Hepatocyte (in vitro differentiated cells): ENCODE measurements at places on chromosomes 3 and 15.

GRCh38 chr3:57132674-57133073, 32.5 kb downstream of the IL17RD start:
- DNase-seq = no peak

GRCh38 chr3:123774474-123774873, 109.7 kb downstream of the MYLK start:
- DNase-seq = no peak

- no peak for DNase-seq
Observed at GRCh38 chr3:191649626-191650025, 188.7 kb downstream of the PYDC2 start.

DNA sequence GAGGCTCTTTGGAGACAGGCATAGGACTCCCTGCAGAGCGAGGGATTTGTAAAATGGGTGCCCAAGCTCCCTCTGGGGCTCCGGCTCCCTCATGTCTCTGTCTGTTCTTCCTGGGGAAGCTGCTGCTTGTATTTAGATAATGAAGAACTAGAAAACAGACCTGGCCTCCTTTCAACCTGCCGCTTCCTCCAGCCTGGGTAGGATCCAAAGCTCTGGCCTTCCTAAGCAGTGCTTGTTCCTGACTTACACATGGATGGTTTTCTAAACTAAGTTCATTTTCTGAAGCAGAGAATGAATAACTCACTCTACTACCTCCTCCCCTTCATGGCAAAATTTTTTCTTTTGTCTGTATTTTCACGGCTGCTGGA, 36.9 kb upstream of the MYZAP start:
- no peak for DNase-seq

DNA sequence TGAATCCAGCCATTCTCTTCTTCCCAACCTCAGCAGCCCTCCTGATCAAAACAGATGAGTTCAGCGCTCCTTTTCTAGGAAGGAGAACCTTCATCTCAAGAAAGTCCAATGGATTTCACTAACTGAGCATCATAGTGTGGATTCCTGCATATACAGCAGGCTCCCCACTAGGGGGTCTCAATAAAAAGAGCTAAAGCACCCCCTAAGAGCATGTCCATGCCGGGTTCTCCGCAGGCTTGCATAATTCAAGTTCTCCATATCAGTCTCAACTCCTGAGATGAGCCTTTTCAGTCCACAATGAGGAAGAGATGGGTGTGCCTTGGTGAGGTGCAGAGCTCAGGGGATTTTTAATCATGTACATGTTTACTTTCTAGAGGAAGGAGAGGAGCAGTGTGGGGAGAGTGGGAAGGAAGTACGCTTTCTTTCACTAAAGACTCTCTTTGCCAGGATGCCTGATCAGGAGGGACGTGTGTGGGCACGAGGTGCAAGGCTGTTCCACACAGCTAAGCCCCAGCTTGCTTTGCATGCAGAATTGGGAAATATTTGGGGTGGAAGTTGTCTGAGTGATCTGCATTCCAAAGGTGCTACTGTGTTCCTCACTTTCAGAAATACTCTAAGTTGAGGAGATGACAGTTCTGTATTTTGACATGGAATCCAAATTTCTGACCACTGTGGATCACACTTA, 563.5 kb downstream of the OCA2 start:
- DNase-seq = no peak

GRCh38 chr3:108338901-108339545, 42.7 kb downstream of the HHLA2 start:
- DNase-seq = no peak

DNA sequence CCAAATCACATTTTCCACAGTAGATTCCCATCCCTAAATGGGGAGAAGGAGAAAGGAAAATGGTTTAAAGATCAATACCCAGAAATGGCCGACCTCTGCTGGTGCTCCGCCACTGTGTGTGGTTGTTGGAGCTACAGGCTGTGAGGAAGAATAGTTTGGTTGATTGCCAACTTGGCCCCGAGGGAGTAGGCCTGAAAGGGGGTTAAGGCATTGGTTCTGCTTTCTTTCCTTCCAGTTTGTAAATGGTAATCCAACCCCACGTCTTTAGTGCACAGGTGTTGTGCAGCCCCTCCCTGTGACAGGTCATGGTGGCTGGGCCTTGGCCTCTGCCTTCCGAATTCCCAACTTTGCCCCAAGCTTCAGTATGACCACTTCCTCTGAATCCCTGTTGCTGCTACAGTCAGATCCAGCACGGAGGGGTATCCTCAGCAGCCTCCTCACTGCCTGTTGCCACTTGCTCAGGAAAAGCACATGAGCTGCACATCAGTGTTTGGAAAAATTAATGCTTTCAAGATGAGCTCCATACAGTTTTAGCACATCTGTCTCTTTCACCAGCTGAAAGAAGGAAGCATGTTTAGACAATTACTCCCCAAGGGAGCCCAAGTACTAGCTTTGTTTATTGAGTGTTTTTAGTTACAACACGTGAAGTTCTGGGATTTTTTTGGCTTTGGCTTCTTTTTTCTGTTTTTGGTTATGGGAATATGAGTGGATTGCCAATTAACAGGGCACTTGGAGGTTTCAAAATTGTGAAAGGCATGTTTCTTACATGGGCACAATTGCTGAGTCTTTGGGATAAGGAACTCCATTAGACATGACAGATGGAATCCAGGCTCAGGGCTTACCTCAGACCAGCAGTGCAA, 92.3 kb upstream of the ROPN1 start:
- DNase-seq = peak; percentile 28

DNA sequence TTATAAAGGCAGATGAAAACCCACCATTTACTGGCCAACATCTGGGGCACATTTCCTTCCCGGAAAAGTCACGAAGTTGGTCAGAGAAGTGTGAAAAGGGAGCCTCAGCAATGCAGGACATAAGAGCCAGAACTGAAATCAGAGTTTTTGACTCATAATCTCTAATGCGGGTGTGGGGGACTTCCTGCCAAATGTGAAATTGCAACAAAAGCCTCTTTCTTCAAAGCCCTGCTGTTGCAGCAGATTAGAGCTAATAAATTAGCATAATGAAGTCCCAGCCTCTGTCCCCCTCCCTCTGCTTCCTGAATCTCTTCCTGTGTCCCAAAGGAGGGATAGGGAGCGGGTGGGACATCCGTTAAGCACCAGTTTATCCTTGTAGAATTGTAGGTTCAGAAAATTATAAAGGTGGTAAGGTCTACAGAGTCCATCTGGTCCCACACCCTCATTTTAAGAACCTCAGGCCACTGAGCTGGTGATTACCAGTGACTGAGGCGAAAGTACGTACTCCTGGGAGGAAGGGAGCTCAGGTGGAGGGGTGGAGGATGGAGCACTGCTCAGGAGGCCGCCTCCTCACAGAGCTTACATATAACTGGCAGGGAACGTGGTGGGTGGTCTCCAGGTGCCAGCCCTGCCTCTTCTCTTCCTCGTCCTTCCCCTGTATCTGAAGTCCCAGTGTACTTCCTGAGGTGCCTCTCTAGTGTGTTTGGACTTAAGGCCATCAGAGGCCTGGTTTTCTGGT, 35.0 kb downstream of the ST6GAL1 start:
- no peak for DNase-seq

DNA sequence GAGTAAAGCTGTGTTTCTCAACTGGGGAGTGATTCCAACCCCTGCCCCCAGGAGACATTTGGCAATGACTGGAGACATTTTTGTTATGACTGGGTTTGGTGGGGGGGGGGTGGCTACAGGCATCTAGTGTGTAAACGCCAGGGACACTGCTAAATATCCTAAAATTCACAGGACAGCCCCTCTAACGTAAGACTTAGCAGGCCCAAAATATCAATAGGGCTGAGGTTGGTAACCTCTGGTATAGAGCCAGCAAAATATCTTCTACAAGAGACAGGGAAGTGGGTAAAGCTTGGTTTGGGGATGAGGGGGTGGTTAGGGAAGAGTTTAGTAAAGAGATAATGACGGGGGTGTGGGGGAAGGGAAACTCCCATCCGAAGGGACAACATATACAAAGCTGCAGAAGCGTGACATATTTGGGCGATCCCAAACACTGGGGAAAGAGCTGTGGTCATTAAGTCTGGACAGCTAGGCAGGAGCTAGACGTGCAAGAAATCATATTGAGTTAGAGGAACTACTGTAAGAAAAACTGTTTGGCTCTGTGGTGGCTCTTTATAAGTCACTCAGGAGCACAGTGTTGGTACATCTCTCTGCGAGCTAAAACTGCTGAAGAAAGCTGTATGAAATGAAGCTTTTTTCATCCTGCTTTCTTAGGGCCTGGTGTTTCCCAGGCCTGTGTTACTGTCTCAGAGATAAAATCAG, 697 bp upstream of the TRIM69 start:
- DNase-seq = no peak

DNA sequence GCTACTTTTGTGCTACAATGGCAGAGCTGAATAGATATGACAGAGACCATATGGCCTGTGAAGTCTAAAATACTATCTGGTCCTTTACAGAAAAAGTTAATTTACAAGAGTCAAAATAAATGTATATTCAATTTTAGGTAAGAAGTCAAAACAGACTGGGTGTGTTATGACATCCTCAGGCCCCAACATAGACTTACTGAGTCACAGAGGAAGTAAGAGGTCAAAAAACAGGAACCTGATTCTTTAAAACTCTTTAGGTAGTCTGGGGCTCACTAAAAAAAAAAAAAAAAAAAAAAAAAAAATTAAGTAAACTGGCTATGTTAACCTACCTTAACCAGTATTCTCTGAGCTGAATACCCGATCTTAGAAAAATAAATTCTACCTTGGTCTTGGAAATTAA, 13.1 kb downstream of the DNAAF4 start:
- no peak for DNase-seq

DNA sequence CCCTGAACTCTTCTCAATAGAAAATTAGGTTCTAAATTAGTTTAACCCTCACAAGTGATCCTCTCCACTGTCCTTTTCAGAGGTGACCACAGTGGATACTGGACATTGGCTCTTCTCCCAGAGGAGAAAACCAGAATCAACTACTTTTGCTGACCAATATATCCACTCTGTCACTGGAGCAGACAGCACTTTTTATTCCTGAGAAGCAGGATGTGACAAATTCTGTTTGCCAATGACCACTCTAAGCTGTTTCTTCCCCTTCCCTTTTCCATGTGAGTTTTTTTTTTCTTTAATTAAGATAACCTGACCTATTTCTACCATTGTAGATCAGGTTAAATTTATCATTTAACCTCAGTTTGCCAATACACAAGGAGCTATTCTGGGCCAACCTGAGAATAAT, 79.7 kb upstream of the ZNF280D start:
- no peak for DNase-seq

DNA sequence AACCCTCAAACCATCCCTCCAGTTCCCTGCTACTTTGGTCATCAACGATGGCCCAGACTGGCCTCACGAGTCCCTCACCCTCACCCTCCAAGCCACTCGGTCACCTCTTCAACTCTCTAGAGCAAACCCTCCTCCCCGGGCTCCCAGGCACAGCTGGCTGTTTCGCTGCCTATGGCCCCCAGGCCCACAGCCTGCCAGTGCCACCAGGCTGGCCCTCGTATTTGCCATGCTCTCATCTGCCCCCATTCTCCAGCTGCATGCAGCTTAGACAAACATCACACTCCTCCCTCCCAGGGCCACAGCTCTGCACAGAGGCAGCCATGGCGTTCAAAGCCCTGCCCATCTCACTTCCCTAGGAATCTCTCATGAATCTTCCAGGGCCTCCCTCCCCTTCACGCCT, 13.8 kb downstream of the RAB43 start:
- DNase-seq = no peak

GRCh38 chr3:151016478-151016795, 43.9 kb upstream of the CLRN1 start:
- no peak for DNase-seq

DNA sequence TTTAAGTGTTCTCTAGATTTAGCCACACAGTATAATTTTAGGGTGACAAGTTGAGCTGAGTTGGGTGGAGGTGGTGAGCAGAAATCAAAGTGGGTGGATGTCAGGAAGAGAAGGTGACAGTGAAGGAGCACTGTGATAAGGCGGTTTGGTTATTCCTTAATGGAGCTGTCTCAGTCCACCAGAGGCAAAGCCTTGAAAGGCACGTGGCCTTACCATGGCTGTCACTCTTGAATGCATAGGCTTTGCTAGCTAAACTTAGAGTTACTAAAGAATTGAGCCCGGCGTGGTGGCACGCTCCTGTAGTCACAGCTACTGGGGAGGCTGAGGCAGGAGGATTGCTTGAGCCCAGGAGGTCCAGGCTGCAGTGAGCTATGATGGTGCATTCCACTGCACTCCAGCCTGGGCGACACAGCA, 560 bp upstream of the TTLL13 start:
- DNase-seq = no peak

GRCh38 chr3:43580181-43580580, 41.6 kb downstream of the ANO10 start:
- DNase-seq = no peak

DNA sequence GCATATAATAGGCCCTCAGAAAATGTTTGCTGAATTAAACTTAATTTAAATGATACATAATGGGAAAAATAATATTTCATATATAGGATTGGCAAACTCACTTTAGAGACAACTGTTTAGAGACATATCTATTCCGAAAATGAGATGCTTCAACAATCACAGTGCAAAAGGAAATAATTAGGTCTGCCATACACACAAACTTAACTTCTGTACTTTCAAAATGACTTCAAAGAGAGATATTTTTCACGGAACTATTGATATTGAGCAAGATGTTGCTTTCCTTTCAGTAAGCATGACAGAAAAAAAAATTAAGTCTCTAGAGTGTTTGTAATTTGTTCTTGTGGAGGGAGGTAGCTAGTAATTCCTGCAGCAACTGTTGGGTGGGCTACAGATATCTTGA, 769.5 kb downstream of the TUSC7 start:
- DNase-seq = no peak

DNA sequence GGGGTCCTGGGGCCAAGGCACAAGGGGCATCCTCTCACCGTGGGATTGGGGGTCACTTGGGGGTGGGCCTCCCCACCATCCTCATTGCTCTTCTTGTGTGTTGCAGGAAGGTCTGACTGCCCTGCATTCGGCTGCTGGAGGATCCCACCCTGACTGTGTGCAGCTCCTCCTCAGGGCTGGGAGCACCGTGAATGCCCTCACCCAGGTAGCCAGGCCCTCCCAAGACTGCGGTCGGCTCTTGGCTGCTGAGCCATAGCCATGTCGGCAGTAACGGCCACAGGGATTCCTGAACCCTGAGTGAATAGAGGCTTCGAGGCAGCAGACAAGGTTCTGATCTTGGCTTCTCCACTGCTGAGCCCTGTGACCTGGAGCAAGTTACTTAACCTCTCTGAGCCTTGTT, 19.7 kb downstream of the ANKDD1A start:
- DNase-seq = no peak

GRCh38 chr3:22431334-22431733, 680.3 kb upstream of the ZNF385D start:
- DNase-seq = no peak
